ENCODE measurements at places on chromosomes 5 and 9.

DNA sequence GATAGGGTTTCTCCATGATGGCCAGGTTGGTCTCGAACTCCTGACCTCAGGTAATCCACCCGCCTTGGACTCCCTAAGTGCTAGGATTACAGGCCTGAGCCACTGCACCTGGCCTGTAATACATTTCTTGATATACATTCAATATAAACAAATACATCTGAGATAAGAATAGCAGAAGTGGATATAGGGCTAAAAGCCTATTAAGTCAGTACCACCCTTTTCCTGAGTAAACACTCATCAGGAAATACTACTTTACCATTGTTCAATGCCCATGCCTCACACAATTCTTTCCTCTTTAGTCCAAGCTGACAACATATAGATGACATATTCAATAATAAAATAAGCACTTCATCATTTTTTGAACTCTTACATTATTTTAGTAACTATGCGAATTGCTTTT, 64.8 kb downstream of the MRPS27 start:
- no peak for DNase-seq

DNA sequence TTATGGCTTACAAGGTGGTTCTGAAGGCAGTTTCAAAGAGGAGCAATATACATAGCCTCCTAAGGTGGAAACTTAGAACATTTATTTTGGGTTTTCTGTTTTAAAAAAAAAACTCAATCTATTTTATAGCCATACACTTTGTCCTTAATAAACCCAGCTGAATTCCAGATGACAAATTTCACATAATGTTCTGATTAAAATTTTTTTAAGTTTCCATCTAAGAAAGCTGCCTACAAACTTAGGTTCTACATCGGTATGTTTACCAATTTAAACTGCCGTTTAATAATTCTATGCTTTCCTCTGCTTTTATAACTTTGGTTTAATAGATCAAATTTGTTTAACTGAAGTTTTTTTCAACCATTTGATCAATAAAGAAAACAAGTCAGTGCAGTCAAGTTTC, 12.5 kb downstream of the NR3C1 start:
- no peak for DNase-seq

DNA sequence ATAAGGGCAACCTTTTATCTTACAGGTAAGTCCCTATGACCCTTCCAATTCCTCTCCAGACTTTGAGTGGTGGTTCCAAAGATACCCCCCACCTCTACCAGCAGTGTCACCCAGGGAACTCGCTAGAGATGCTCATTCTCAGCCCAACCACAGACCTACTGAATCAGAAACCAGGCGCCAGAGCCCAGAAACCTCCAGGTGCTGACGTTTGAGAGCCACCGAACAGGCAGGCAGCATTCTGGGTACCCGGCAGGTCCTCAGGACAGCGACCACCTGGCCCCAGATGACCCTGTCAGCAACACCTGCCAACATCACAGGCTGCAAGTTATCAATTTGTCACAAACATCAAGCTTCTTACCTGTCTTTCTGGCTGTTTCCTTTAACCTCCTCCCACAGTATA, 19.5 kb downstream of the RAPGEF1 start:
- peak; percentile 49 for DNase-seq

DNA sequence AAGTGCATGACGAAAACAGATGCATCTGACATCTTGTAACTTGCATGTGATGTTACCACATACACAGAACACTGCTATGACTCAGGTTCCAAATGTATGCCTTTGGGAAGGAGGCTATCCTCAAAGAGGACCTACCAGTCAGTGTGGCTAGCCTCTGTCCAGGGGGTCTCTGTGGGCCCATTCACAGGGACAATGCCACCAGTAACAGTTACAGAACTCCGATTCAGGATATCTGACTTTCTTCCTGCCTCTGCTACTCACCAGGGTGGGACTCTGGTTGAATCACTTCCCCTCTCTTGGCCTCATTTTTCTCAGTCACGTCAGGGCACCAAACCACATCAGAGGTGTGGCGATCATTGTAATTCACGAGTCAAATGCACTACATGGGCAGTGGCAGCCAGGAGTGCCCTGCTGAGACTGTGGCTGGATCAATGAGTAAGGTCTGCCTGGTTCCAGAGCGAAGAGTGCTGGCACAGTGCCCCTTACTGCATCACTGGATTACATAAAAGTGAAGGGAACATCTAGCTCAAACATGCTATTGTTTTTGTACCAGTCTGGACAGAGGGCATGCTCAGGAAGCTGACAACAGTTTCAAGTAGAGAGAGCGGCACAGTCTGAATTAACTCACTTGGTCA, 13.2 kb downstream of the ATOX1 start:
- peak; percentile 35 for DNase-seq

DNA sequence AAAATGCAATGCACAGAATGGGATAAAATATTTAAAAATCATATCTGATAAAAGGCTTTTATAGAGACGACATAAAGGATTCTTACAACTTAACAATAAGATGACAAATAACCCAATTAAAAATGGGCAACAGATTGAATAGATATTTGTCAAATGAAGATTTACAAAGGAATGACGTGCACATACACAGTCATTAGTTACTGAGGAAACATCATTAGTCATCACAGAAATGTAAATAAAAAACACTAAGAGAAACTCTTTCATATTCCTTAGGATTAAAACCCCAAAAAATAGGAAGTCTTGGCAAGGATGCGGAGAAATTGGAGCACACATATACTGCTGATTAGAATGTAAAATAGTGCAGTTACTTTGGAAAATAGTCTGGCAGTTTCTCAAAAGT, 1886.0 kb upstream of the CDH6 start:
- no peak for DNase-seq

DNA sequence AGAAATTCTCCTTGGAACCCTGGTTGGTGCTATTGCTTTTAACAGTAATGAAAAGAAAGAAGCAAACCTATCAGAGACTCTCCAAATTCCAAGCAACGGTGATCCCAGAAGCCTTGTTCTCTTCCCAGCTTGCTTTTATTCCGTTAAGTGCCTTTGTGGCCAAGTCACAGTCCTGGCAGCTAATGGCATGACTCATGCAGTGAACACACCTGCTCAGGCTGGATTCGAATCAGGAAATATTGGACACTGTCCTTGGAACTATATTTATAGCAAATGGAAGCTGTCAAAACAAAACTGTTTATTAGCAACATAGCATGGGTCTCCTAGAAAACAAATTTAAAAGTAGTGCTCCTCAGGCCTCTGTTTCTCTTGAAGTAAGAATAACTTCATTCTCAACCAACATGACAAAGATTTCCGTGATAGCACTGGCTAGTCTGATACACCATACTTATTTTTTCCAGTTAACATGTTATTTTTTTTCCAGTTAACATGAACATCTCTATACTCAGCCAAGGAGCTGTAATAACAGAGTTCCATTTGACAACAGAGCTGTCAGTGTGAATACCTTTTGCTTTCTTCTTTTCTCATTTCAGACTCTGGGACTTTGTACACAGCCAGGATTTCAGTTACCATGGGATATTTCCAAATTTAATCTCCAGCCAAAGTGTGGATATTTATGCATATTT, 502.4 kb downstream of the GADD45G start:
- no peak for DNase-seq

GRCh38 chr9:27530915-27531755, 1.5 kb upstream of the MOB3B start:
- DNase-seq: no peak

GRCh38 chr5:143086908-143087637, 316.4 kb downstream of the NR3C1 start:
- DNase-seq: no peak

GRCh38 chr5:134450374-134450773, 38.7 kb upstream of the CDKN2AIPNL start:
- DNase-seq: no peak

- no peak for DNase-seq
Observed at GRCh38 chr5:80054682-80055081, 19.5 kb downstream of the THBS4 start.

DNA sequence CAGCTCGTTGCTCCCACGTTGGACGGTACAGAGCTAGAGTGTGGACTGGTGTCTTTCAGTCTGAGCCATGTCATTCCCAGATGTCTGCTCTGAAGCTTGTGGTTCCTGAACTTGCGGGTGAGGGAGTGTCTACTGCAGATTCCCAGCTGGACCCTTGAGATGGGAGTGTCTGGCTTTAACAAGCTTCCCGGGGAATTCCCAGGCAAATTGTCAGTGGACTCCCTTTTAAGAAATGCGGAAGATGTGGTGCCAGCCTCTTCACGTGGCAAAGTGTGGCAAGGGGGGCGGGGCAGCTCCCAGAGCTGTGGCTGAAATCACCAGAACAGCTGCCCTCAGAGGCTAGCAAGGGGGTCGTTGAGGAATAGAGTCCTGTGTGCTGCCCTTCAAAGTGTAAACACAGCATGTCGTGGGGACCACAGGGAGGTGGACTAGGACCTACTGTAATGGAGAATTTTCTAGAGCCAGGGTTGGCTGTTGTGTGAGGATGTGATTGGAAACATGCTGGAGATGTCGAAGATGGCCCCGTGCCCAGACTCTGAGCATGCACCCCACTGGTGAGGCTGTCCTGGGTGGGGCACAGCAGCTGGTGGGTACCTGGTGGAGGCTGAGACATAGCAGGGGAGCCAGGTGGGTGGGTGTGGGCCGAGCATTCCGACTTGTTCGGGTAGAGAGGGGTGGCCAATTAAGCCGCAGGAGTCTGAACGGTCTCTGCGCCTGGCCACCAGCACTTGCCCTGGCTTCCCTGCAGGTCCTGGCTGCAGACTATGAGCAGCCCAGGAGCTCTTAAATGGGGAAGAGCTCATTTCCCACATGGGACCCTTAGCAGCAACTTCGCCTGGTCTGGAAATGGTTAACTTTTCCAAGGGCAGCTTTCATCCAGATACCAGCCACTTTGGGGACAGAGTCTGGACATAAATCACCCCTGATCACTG, 37.4 kb downstream of the PRRX2 start:
- DNase-seq: no peak

- no peak for DNase-seq
Observed at GRCh38 chr9:88536023-88536324, 996 bp downstream of the NXNL2 start.

DNA sequence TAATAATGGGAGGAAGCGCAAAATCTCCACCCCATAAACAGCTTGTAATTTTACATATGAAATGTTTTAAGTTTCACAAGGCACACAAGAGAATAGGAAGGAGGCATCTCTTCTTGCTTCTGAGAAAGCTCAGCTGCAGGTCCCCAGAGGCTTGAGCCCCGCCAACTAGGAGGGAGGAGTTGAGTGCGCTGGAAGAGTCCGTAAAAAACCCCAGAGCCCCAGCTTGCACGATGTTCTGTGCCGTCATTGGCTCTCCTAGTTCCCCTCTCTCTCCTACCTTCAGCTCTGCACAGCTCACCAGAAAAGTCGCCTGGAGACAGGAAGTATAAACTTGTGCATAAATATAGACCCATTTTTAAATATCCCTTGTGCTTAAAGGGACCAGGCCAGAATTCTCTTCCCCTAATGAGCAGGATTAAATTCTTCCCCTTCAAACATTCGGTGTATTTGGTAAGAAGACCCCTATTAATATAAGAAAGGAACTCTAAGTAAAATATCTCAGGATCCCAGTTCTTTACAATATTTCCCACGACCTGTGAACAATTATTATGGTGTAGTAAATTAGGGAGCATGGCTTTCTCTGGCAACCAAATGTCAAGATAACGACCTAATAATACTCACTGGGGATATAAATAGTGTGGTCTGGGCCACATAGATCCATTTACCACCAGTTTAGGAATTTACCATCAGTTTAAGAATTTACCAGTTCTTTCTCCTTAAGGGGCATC, 13.7 kb downstream of the GLRX start:
- peak; percentile 81 for DNase-seq

GRCh38 chr5:166286832-166287231, 2004.6 kb upstream of the WWC1 start:
- DNase-seq: no peak

- peak; percentile 1 for DNase-seq
Observed at GRCh38 chr5:621341-621761, 9.2 kb downstream of the CEP72 start.

GRCh38 chr9:135566552-135566951, 5.0 kb downstream of the PAEP start:
- no peak for DNase-seq

- peak; percentile 82 for DNase-seq
Observed at GRCh38 chr9:4970970-4971641, 14.0 kb upstream of the JAK2 start.

DNA sequence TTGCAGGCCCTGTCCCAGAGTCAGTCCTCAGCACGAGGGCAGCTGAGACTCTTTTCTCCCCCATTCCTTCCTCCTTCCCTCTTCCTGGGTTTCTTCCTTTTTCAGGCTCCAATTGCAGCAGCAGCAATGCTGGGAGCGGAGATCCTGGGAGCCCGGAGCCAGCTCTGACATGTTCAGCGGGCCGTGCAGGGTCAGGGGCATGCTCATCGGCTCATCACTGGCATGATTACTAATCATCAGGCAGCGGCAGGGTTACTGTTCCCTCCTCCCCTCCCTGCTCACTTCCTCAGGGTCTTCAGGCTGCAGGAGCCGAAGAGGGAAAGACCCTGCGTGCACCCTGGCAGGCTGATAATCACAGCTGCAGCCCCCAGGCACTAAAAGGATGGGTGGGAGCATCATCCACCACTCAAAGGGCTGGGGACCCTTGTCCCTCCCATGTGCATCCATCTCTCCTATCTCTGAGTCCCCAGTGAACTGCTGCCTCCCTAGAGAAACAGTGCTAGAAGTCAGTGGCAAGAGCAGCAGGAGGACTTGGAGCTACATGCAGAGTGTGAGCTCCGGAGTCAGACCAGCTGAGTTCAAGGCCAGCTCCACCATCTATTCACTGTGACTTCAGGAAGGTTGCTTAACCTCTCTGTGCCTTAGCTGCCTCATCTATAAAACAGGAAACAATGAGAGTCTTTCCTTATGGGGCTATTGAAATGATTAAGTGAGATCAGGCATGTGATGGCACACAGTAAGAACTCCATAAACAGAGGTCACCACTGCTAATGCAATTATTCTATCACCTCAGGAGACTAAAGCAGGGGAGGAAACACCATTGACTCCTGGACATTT, 7.8 kb upstream of the KCNIP1 start:
- no peak for DNase-seq

GRCh38 chr9:81108391-81108790, 581.0 kb downstream of the TLE1 start:
- DNase-seq: no peak

DNA sequence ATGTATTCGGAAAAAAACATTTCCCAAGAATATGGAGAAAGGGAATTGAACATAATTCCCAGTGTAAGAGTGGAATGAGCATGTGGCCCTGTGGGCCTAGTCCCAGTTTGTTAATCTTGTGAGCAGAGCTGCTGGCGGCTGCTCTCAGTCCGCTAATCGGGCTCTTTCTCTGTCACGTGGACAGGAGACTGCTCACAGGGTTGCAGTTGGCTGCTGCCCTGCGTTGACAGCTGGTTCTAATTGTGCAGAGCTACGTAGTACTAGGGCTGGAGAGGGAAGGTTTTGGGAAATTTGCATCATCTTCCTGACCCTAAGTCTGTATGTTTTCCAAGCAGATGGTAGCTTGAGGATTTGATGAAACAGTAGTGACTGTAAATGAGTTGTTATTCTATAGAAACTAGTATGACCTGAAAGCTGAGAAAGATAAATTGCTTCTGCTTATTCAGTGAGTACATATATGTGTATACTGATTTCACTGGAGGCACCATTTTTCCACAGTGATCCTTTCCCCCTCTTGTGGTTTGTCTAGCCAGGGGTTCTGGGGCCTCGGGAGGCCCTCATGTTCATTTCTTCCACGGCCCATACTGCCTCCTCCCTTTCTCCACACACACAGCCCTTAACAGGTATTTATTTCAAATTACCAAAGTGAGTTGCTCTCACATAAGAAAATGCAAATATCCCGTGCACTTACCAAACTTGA, 100.6 kb downstream of the ANGPTL2 start:
- DNase-seq: no peak

All from activated CD4-positive, alpha-beta T cell treated with anti-CD3 and anti-CD28 coated beads for 48 hours (primary cell).